Activated CD4-positive, alpha-beta T cell treated with anti-CD3 and anti-CD28 coated beads, Interleukin-2, amount 10 ng/mL, durations not matched to agents 24 days and 14 days (primary cell): ENCODE measurements at places on chromosomes 7 and 10.

- no peak overlapping the region for H3K4me3 ChIP-seq
- H3K4me1 ChIP-seq = no peaks in the 10 kb centered on the region
- H3K27me3 ChIP-seq = no peaks in the 10 kb centered on the region
Observed at GRCh38 chr7:115822380-115822779, 208.2 kb downstream of the TFEC start.

- DNase-seq = no peak
- H3K4me1 ChIP-seq = peaks cover 20% of the 10 kb centered on the region
- H3K36me3 ChIP-seq = no peaks in the 10 kb centered on the region
Observed at GRCh38 chr10:63072951-63073350, 60.2 kb upstream of the NRBF2 start.

DNA sequence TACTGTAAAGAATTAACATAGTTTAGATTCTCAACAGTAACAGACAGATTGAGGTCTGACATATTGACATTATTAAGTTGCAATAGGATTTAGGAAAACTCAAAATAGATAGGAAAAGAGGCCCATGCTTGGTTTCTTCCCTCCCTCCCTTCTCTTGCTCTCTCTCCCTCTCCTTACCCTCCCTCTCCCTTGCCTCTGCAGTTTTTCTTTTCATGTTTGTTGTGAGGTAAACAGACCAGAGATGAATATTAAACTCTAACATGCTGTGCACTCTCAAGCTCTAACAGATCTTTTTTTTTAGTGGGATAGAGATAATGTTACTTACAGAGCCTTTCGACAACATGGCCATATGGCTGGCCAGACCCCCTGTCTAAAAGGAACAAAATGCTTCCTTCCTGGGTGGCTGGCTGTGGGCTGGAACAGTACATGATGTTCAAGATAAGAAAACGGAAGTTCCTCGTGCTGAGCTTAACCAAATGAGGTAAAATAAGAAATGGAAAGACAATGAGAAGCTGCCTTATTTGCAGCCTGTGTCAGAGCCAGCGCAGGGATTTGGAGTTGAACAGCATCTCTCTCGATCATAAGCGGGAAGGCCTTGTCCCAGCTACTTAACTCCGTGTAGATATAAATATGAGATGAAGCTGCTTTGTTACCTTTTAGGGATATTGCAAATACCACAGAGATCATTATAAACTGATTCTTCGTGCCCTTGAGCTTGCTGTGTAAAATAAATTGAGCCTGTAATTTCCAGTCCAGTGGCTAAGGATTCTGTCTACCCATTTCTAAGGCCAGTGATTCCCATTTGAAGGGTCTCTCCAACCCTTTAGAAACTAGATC is 391.9 kb upstream of the NPVF start:
- H3K4me3 ChIP-seq = peak overlapping the region; percentile 35
- DNase-seq = peak; percentile 69
- H3K27ac ChIP-seq = peak overlapping the region; percentile 59
- H3K27me3 ChIP-seq = no peaks in the 10 kb centered on the region
- H3K36me3 ChIP-seq = no peaks in the 10 kb centered on the region

GRCh38 chr10:33306126-33306525 is 28.3 kb downstream of the NRP1 start:
- no peaks in the 10 kb centered on the region for H3K4me1 ChIP-seq
- DNase-seq = no peak
- no peak overlapping the region for H3K4me3 ChIP-seq
- H3K36me3 ChIP-seq = no peaks in the 10 kb centered on the region

- no peaks in the 10 kb centered on the region for H3K36me3 ChIP-seq
- H3K4me1 ChIP-seq = no peaks in the 10 kb centered on the region
- no peak overlapping the region for H3K4me3 ChIP-seq
- no peak overlapping the region for H3K27ac ChIP-seq
- H3K27me3 ChIP-seq = no peaks in the 10 kb centered on the region
- DNase-seq = no peak
Observed at GRCh38 chr10:43044448-43044921, 32.4 kb upstream of the RET start.

DNA sequence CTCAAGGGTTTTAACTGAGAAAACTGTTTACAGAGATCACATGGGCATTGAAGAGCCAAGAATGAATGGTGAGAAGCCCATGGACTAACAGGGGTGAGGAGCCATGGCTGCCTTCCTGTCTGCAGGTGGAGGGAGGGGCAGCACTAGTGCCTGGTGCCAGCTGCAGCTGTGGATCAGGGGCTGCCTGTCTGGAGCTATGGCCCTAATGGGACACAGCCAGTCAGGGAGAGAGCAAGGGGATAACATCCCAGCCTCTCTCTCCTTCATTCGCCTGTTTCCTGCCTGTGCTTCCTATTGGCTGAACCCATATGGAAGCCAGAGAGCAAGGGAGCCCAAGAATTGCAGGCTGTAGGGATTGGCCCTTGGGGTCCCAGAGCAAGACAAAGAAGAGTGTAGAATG is 125.8 kb upstream of the GAD2 start:
- H3K4me1 ChIP-seq = no peaks in the 10 kb centered on the region
- H3K27me3 ChIP-seq = no peaks in the 10 kb centered on the region
- H3K4me3 ChIP-seq = no peak overlapping the region
- no peaks in the 10 kb centered on the region for H3K36me3 ChIP-seq
- DNase-seq = no peak
- H3K27ac ChIP-seq = no peak overlapping the region

DNA sequence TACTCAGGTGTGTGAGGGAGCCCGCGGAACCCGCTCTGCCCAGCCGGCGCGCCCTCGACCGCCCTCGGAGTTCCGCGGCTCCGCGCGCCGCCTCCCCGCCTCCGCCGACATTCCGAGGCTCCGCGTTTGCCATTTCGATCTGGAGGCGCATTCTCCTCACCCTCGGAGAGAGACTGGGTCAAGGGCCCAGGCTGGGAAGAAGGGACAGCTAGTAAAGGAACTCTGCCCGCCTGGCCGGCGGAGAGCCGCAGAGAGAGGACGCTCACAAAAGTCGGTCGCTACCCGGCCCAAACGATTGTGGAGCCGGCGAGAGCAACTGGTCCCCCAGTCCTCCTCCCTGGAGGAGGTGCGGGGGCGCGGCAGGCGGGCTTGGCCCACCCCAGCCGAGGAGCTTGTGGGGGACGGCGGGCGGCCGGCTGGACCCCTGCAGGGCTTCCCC is 74.5 kb upstream of the LEP start:
- no peaks in the 10 kb centered on the region for H3K36me3 ChIP-seq
- DNase-seq = peak; percentile 64
- H3K27ac ChIP-seq = no peak overlapping the region
- H3K27me3 ChIP-seq = peaks cover 70% of the 10 kb centered on the region

- DNase-seq = no peak
- no peaks in the 10 kb centered on the region for H3K27me3 ChIP-seq
- no peak overlapping the region for H3K27ac ChIP-seq
Observed at GRCh38 chr10:21849607-21850006, 153.9 kb downstream of the DNAJC1 start.

GRCh38 chr10:75818552-75818951 is 387.1 kb downstream of the LRMDA start:
- H3K4me1 ChIP-seq = no peaks in the 10 kb centered on the region
- DNase-seq = no peak
- H3K27ac ChIP-seq = no peak overlapping the region
- no peak overlapping the region for H3K4me3 ChIP-seq
- no peaks in the 10 kb centered on the region for H3K27me3 ChIP-seq

- DNase-seq = no peak
- H3K4me1 ChIP-seq = no peaks in the 10 kb centered on the region
- H3K4me3 ChIP-seq = no peak overlapping the region
- peaks cover 26% of the 10 kb centered on the region for H3K36me3 ChIP-seq
Observed at GRCh38 chr7:27812706-27813105, 72.7 kb downstream of the TAX1BP1 start.

- peak overlapping the region; percentile 97 for H3K27ac ChIP-seq
- DNase-seq = peak; percentile 88
- peaks cover 2% of the 10 kb centered on the region for H3K27me3 ChIP-seq
- peaks cover 35% of the 10 kb centered on the region for H3K4me1 ChIP-seq
- peak overlapping the region; percentile 95 for H3K4me3 ChIP-seq
Observed at GRCh38 chr7:50304911-50305582, 531 bp downstream of the IKZF1 start.

- H3K4me3 ChIP-seq = no peak overlapping the region
- no peaks in the 10 kb centered on the region for H3K36me3 ChIP-seq
- DNase-seq = no peak
- H3K27me3 ChIP-seq = no peaks in the 10 kb centered on the region
- H3K27ac ChIP-seq = no peak overlapping the region
Observed at GRCh38 chr10:99062591-99062990, 173.1 kb downstream of the HPSE2 start.

DNA sequence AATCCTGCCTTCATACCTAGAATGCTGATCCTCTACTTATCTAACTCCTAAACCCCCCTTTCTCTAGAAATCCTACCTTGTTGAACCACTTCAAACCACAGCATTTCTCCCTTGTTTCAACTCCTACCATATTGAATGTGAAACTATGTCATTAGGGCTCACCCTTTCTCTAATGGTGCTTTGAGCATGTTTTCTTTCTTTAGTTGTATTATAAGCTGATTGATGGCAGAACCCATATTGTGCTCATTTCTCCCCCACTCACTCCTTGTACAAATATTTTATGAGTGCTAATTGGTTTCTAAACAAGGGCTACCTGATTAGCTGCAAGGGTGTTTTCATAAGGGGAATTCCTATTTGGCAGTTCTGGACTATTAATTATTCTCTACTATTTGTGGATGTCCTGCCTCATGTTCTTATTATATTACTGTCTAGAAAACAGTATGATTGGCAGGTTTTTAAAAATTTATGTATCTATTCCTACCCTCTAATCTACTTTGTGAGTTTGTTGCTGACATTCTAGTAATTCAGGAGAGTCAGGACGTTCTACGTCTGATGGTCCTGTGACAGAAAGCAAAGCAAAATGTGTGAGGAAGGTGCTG is 765.8 kb downstream of the KCNMA1 start:
- H3K4me3 ChIP-seq = no peak overlapping the region
- DNase-seq = no peak
- no peaks in the 10 kb centered on the region for H3K27me3 ChIP-seq
- no peaks in the 10 kb centered on the region for H3K4me1 ChIP-seq
- no peaks in the 10 kb centered on the region for H3K36me3 ChIP-seq
- no peak overlapping the region for H3K27ac ChIP-seq

DNA sequence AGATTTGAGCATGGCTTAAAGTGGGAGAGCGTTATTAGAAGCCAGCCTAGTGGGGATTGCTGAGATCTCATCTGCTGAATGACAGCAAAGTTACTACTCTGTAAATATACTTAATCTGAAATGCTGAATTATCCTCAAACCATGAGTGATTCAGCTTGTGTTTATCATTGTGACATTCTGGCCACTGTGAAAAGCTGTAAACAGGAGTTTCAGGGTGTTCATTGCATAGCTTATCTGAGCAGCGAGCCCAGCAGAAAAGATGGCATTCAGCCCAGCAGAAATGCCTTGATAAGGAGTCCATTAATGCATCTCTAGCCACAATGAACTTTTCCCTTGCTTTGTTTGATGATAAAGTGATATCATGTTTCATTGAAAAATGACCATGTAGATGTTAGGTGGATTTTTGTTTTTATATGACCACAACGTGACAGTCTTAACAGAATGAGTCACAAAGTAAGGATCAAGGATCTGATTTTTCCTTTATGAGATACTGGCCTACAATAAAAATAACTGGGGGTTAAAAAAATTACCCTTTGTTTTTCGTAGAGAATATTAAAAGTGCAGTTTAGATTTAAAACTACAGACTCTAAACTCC is 7.8 kb downstream of the TES start:
- peaks cover 15% of the 10 kb centered on the region for H3K36me3 ChIP-seq
- no peaks in the 10 kb centered on the region for H3K27me3 ChIP-seq
- H3K4me1 ChIP-seq = peaks cover 57% of the 10 kb centered on the region
- DNase-seq = no peak

DNA sequence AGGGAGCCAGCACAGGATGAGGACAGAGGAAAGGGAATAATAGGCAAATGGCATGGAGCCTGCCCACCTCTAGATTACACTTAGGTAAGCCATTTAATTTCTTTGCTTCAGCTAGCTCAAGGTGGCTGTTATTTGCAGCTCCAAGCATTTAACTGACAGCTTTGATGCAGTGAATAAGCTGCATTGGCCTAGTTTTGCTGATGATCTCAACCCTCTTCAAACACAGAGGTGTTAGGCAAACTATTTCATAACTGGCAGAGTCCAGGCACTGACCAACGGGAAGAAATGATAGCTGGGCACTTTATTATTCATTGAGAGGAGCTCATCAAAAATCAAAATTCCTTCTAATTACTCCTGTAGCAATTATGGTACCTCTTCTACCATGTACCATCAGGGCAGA is 317.4 kb downstream of the BMPER start:
- no peak for DNase-seq
- no peaks in the 10 kb centered on the region for H3K27me3 ChIP-seq
- no peaks in the 10 kb centered on the region for H3K4me1 ChIP-seq

GRCh38 chr7:129266181-129266580 is 41.4 kb downstream of the AHCYL2 start:
- H3K27ac ChIP-seq = no peak overlapping the region
- no peak for DNase-seq
- no peaks in the 10 kb centered on the region for H3K36me3 ChIP-seq
- no peak overlapping the region for H3K4me3 ChIP-seq
- peaks cover 11% of the 10 kb centered on the region for H3K4me1 ChIP-seq

- peaks cover 8% of the 10 kb centered on the region for H3K27me3 ChIP-seq
- H3K4me3 ChIP-seq = no peak overlapping the region
- no peak overlapping the region for H3K27ac ChIP-seq
- H3K36me3 ChIP-seq = no peaks in the 10 kb centered on the region
- no peak for DNase-seq
Observed at GRCh38 chr7:111750878-111751277, 188.6 kb upstream of the IMMP2L start.

- no peaks in the 10 kb centered on the region for H3K36me3 ChIP-seq
- no peak overlapping the region for H3K4me3 ChIP-seq
- no peaks in the 10 kb centered on the region for H3K27me3 ChIP-seq
- no peaks in the 10 kb centered on the region for H3K4me1 ChIP-seq
- DNase-seq = no peak
- H3K27ac ChIP-seq = no peak overlapping the region
Observed at GRCh38 chr10:124596962-124597845, 135.6 kb downstream of the LHPP start.

DNA sequence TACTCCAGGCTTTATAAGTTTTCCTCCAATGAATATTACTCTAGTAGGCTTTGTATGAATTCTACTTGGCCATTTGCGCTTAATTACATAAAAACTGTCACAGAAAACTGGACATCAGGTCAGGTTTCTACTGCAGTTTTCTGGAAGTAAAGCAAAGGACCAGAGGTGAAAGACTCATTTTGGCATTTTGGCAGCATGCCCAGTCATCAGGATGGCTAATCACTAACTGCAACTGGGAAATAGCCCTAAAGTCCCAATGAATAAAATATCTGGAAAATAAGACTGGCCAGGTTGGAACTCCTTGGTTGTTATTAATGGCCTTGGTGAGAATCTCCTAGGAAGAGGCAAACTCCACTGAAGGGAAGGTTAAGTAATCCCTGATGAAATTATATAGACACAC is 75.5 kb downstream of the COPG2 start:
- DNase-seq = no peak
- no peak overlapping the region for H3K27ac ChIP-seq
- H3K4me1 ChIP-seq = no peaks in the 10 kb centered on the region
- H3K27me3 ChIP-seq = no peaks in the 10 kb centered on the region
- no peak overlapping the region for H3K4me3 ChIP-seq
